NCI-H774 (cell line): ENCODE measurements at places on chromosomes 11 and 22.
A peak's percentile ranks its signal among the peaks of the same experiment; 100 is the strongest.

DNA sequence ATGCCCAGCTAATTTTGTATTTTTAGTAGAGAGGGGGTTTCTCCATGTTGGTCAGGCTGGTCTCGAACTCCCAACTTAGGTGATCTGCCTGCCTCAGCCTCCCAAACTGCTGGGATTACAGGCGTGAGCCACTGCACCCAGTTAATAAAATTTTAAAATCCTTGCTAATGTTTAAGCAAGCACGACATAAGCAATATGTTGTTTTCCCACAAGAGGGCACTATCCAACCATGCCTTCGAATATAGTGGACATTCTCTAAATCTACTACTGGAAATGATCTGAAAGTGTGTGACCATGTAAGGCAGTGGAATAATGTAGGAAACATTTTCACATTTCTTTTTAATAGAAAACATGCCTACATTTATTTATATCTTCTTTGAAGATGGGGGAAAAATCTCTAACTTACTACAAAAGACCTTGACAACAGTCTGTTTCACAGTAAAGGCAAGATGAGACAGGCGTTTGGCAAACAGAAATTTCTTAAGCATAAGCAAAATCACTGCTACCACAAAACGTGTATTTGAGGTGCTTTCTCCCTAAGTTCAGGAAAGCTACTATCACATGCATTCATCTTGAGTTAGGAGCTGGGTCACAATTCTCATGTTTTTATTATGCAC, 38.2 kb downstream of the PITPNB start:
- DNase-seq, result no peak

DNA sequence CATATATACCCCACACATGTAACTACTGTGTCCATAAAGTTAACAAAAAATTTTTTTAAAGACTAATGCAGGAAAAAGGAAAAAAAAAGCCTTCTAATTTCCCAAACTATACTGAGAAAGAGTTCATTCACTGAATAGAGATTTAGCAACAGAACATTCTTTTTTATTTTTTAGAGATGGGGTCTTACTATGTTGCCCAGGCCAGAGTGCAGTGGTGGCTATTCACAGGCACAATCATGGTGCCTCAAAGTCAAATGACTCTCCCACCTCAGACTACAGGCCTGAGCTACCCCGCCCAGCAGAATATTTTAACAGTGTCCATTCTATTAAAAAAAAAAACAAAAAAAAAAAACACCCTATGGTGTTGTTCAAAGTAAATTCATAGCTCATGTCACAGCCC, 25.7 kb downstream of the DGCR2 start:
- DNase-seq, result no peak

DNA sequence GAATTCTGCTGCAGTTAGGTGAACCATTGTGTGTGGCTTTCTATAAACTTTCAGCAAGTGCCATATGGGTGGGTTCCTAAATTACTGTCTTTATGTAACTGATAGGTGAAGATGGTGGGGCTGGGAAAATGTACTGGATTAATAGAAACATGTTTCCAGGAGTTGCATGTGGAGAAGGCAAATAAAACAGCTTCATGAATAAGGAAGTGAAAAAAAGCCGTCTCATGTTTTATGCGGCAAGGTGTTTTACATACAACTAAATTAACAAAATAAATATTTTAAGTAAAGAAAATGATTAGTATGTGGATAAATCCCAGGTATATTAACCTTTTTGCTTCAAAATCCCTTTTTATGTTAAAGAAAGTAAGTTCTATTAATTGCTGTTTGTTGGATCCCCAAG, 67.2 kb downstream of the EXT2 start:
- DNase-seq, result no peak

DNA sequence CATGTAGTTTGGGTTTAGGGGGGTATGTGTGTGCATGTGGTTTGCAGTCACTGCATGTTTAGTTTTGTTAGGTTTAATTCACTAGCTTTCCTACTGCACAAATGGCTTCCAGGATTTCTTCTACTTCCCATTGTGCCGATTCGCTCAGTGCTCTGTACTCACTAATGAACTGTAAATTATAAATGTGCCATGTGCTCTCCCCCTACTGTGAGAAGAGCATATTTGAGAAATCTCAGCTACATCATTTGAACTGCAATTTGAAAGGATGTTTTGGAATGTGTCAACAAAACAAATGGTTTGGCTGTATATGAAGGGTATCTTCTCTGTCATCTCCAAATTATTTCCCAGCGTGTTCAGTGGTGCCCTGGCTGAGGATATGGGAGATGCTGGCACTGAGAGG, 28.1 kb downstream of the CYB5R2 start:
- no peak for DNase-seq

DNA sequence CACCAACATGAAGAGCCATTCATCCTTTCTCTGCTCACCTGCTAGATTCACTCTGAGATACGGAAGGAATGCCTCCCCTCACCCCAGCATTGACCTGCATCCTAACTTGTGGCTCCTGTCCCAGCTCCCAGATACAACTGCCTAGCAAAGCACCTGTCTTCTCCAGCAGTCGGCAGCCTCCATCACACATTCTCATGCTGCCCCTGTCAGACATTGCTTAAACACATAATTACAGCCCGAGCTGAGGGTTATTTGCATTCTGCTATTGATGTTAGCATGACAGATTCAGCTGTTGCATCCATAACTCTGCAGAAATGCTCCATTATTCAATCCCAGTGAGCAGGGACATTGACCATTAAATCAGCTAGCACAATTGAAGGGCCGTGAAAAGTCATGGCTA, 184.4 kb upstream of the NARS2 start:
- peak; percentile 88 for DNase-seq

DNA sequence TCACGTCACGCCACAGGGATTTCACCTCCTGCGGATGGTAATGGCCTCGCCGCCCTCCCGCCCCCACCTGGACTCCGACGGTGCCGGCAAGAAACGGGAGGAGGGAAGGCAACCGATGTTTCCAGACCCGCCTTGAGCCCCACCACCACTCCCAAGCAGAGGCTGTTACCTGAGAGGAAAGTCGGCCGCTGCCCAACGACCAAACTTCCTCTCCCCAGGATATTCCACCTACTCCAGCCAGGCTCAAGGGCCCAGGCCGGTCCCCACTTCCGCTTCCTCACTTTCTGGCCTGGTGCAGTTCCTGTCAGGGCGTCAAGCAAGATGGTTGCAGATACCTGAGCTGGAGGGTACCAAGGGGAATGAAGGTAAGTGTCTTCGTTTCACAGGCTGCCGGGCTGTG, at the start of gene ENTHD1:
TSS of gene ENTHD1 (minus strand) at position 235 of the 400 bp plus-strand sequence. CDS start 6,012 bp downstream, outside the sequence.
- no peak for DNase-seq

- DNase-seq, result no peak
Observed at GRCh38 chr11:59137190-59137589, 5.5 kb upstream of the FAM111A start.

DNA sequence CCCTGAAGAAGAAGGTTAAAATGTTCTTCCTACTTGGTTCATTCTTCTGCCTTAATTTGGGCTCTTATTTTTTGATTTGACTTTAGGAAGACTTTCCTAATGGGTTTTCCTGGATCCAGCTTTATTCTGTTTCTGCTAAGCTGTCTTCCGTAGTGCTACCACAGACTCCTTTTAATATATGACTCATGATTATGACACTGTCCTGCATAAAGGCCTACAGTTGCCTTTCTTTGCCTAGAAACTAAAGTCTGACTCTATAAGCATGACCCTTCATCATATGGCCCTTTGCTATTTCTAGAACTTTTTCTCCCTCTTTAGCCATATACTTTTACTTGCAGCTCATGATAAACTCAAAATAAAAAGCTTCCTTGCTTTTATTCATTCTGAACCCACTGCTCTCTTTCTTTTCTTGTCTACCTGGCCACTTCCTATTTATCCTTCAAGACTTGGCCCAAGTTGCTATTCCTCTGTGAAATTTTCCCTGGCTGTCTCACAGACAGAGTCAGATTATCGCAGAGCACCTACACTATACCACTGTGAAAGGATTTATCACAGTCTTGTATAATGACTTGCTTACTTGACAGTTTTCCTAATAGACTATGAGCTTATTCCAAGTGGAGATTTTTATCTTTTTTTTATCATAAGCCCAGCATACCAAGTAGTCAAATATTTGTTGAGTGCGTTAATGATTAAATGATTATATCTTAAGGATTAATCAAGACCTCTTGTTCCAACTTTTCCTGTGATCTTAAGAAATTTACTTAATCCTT, 24.7 kb downstream of the TBCEL start:
- DNase-seq, result no peak

DNA sequence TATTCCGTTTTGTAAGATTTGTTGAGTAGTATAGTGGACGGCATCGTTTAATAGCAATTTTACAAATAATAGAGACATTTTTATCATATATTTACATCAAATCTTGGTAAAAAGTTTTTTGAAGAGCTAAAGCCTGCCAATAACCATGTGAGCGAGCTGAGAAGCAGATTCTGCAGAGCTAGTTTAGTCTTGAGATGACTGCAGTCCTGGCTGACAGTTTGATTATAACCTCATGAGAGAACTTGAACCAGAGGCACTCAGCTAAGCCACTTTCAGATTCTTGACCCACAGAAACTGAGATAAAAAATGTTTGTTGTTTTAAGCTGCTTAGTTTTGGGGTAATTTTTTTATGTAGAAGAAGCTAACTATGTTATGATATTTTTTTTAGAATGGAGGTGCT, 78.9 kb downstream of the PDE3B start:
- no peak for DNase-seq
